HFFc6 (cell line): ENCODE measurements at places on chromosomes 2 and 18. TPM values are rescaled to one million over a fixed set of nuclear protein-coding genes. Genes with fewer than 3 reads are reported as not detected.

DNA sequence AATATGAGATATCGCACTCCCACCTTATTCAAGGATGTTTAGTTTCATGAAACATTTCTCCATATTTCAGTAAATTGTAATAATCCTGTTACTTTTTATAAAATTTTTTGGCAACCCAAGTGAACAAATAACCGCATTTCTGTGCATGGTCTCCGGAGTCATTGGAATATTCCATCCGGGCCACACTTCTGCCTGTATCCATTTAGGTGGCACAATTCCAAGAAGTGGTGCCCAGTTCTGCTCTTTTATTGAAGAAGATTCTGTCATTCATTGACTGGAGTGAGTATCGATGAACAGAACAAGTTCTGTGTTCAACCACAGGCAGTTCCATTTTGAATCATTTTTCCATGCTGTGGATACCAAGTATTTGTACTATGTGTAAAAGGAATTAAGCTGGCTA lies 26.6 kb upstream of the ICOS start:
- no peak for DNase-seq

DNA sequence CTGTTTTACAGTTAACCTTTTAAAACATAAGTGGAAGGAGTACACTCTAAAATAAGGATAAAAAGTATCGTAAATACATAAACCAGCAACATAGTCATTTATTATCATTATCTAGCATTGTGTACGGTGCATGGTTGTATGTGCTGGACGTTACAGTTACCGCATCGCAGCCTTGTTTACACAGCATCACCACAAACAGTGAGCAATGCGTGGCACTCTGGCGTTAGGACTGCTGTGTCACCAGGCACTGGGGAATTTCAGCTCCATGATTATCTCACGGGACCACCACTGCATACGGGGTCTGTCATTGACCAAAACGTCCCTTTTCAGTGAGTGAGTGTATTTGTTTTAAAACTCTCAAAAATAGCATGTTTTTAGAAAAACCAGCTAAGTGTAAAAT lies 103.0 kb upstream of the SNTG2 start:
- no peak for DNase-seq

GRCh38 chr18:29753379-29753778 lies 1289.2 kb downstream of the DSC3 start:
- peak; percentile 49 for DNase-seq

DNA sequence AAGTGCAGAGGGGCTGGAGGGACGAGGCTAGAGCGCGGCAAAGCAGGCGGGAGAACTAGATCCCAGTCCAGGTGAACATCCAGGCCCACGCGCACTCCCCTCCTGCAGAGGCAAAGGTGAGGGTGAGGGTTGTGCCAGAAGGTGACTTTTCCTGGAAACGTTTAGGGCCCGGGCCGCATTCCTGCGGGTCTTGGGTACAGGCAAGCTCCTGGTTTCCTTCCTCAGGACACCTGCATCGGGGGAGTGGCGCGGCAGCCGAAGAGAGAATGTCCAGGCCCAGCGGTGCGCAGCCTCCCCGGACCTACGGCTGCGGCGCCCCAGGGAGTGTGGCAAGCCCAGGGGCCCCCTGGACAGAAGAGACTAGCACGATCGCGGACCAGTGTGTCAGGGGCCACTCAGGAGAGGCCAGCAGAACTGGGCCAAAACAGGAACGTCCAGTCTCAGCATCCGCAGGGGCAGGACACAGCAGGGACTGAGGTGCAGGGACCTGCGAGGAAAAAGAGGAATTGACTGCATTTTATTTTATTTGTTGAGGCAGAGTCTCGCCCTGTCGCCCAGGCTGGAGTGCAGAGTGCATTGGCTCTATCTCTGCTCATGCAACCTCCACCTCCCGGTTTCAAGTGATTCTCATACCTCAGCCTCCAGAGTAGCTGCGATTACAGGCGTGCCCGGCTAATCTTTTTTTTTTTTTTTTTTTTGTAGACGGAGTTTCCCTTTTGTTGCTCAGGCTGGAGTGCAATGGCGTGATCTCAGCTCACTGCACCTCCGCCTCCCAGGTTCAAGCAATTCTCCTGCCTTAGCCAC lies 8.7 kb upstream of the IMPA2 start:
- DNase-seq: no peak

GRCh38 chr2:46116150-46116549 lies 181.1 kb upstream of the EPAS1 start:
- DNase-seq: no peak

GRCh38 chr2:108919571-108920373 lies 69.2 kb downstream of the EDAR start:
- no peak for DNase-seq

GRCh38 chr2:46183426-46183825 lies 113.8 kb upstream of the EPAS1 start:
- DNase-seq: no peak

GRCh38 chr2:19106376-19106775 lies 252.0 kb downstream of the OSR1 start:
- no peak for DNase-seq

Gene LINC00305
- total RNA-seq: not detected in 3 replicates

Gene ARMC9
- 53.1 to 98.8 TPM (median 57.2 TPM) in 3 replicates for total RNA-seq
